ENCODE measurements at places on chromosomes 16 and 17.

DNA sequence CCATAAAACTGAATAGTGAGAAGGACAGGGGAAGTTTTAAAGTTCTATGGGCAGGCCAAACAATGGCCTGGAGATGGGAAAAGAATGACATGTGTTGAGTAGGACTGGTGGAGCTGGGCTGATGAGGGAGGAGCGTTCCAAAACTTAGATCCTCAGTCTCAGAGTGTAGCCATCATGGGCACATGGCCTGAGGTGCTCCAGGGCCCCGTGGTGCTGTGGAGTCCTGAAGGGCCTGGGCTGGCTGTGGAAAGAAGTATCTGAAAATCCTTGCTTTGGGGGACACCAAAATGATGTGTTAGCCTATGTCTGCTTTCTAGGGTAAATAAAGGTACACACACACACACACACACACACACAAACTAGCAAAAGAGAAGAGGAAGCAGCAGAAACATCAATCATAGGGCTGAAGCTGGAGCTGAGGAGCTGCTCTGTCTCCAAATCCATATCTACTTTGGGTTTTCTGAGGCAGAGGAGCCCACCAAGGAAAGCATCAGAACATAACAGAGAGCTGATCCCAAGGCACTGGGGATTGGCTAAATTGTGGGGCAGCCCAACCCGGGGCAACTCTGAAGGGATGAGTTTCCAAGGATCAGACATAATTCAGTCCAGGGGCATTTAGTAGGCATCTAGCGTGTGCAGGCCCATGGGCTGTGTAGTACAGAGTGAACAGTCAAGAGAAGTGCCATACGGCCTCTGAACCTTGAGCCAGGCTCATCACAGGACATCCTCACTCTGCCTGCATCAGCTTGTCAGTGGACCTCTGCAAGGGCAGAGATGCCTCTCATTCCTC is 85.2 kb downstream of the C16orf78 start:
- no peak for DNase-seq

- peak; percentile 83 for DNase-seq
Observed at GRCh38 chr17:57557834-57558681, 187.0 kb downstream of the CCDC182 start.

- DNase-seq, result peak; percentile 5
Observed at GRCh38 chr16:64687786-64688185, 434.1 kb downstream of the CDH11 start.

GRCh38 chr17:16191604-16192003 is 23.7 kb downstream of the NCOR1 start:
- DNase-seq, result no peak

GRCh38 chr17:63029541-63029940 is 63.5 kb downstream of the TANC2 start:
- peak; percentile 70 for DNase-seq

GRCh38 chr16:27515874-27516353 is 33.8 kb downstream of the GTF3C1 start:
- DNase-seq, result peak; percentile 19

DNA sequence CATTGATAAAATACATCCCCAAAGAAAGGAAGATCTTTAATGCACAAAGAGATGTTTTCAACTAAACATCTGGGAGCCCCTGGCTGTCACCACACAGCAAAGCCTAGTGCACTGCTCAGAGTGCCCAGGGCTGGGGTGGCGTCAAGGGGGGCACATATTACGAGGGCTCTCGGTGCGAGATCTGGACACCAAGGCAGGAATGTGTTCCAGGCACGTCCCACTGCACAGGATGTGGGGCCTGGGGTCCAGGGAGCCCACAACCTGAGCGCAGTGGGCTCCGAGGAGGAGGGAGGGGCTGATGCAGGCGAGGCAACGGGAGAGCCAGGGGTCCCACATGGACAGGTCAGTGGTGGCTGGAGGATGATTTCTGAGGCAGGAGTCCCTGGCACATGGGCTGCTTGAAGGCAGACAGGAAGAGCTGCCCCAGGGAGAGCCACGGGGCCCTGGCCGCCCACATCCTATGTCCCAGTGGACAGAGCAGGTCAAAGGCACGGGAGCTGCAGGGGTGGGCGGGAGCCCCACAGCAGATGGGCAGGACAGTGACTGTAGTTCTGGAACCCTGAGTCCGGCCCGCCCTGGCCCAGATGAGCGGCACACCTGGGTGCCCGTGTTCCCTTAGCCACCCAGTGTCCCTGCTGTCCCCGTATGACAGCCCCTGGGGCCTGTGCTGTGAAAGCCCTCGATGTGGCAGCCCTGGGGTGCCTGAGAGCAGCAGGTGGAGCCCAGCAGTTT is 56.4 kb downstream of the ZNF778 start:
- DNase-seq, result no peak

- DNase-seq, result peak; percentile 58
Observed at GRCh38 chr17:66165537-66166123, 26.3 kb downstream of the CEP112 start.

DNA sequence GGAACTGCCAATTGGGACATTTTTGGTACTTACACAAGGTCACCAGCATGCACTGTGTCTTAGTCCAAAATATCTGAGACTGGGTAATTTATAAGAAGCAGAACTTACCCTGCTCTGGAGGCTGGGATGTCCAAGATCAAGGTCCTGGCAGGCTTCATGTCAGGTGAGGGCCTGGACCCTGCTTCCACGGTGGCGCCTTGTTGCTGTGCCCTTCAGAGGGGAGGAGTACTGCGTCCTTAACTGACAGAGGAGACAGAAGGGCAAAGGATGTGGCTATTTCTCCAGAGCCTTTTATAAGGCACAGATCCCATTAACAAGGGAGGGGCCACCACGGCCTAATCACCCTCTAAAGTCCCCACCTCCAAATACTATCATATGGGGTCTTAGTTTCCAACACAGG is 178.9 kb downstream of the C16orf95 start:
- no peak for DNase-seq

DNA sequence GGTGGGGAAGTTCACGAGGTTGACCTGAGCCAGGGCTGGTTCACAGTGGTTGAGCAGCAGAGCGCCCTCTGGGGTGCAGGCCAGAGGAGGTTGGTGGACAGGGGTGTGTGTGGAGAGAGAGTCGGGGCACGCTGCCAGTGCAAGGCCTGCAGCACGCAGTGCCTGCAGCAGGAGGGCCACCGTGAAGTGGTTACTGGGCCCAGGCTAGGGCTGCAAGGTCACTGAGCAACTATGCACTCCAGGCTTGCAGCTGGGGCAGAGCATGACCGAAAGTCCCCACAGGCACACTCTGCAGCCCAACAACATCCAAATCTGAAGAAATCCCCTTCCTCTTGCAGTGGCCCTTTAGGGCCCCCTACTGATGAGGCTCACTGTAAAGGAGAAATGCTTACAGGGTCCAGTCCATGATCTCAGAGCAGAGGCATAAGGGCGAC is 89.1 kb upstream of the NOL11 start:
- no peak for DNase-seq

GRCh38 chr17:17874478-17874877 is 37.7 kb upstream of the SREBF1 start:
- peak; percentile 91 for DNase-seq

GRCh38 chr17:29574732-29575510 is 6.4 kb downstream of the TP53I13 start:
- no peak for DNase-seq

DNA sequence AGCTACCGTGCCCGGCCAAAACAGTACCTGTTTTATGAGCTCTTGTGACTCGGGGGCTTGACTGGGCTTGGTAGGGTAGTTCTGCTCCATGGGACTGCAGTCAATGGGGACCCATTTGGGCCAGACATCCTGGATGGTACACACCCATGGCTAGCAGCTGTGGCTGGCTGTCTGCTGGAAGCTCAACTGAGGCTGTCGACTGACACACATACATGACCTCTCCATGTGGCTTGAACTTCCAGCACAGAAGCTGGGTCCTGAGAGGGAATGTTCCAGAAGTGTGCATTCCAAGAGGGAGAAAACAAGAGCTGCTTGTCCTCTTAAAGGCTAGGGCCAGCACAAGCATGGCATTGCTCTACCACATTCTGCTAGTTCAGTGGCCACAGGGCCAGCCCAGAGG is 14.9 kb upstream of the NKD1 start:
- no peak for DNase-seq

DNA sequence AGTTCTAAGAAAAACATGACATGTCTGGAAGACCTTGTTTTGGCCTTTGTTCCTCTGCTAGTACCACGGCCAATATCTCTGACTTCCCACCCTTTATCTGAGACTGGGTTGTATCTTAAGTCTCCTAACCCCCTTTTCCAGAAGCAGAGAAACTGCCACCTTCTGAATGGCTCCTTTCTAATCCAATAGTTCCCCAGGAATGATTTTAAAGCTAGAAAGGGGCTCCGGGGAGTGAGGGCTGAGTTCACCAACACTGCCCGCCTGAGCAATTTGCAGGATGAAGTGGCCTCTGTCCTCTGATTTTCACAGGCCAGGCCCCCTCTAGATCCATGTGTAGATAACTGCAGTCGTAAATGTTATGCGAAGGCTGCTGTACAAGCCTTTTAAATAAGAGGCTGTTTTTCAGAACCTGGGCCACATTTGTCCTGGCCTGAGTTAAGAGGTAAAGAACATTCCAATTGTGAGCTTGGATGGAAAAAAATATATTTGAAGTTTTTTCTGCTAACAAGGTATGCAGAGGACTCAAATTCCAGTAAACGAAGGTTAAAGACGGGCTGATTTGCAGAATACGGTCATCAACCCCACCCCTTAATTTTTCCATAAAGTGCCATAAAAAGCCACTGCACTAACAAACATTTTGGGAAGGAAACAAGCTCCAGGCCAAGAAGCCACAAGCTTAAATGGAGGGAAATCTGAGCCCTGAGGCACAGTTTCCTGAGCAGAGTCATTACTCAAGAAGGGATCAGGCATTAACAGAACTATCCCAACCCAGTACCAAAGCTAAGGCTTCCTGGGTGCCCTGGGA is 117.0 kb upstream of the MAF start:
- DNase-seq, result no peak

DNA sequence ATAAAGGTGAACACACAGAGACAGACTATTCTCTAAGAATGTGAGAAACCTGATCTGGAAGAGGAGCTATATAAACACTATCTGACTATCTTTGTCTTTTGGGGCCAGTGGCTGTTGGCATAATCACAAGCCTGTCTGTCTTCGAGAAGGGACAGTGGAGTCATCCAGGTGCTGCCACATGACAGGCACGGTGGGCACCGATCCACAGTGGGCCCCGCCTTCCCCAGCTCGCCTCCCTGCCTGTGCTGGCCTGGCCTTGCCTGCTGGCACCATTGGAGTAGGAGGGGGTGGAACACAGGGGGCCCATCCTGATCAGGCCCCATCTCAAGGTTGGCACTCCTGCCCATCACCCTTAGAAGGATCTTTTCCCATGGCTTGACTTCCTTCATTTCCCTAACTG is 112.8 kb downstream of the CCDC182 start:
- DNase-seq, result no peak

DNA sequence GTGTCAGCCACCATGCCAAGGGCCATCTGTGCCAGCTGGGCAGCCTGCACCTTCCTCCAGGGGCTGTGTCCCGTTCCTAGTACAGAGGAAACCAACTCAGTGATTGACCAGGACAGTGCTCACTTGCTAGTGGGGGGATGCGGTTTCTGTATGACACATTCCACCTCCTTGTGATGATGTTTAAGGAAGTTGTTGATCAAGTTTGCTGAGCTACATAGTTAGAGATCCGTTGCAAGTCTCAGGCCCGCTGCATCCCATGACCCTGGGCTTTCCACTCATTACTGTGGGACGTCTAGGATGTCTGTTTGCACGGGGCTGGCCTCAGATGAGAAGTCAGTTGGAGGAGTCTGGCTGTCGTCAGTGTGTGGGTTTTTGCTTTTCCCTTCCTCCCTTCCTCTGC is 33.6 kb downstream of the RNF213 start:
- no peak for DNase-seq

Data from LHCN-M2 (cell line).